ENCODE measurements at places on chromosomes 3 and 15. TPM values are rescaled to one million over a fixed set of nuclear protein-coding genes. Genes with fewer than 3 reads are reported as not detected.

DNA sequence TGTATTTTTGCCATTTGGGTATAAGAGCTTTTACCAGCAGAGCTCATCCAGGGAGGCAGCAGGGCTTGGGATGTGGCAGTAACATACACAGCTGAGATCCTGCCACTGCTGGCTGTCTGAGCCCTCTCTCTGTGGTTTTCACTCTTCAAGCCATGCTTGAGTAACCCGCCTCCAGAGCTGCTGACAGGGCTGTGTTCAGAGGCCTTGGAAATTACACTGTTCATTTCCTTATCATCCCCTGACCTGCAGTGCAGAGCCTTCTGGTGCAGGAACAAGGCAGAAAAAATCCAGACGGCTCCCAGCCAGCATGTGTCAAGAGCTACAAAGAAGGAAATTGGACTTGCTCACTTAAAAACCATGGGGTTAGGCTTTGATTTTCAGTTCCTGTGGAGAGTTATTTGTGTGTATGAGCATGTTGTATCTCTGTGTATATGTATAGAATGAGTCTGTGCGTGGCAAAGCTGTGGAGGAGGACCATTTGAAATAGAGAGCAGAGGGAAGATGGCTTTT, 47.0 kb downstream of the ZNF609 start:
- peak; percentile 76 for DNase-seq

DNA sequence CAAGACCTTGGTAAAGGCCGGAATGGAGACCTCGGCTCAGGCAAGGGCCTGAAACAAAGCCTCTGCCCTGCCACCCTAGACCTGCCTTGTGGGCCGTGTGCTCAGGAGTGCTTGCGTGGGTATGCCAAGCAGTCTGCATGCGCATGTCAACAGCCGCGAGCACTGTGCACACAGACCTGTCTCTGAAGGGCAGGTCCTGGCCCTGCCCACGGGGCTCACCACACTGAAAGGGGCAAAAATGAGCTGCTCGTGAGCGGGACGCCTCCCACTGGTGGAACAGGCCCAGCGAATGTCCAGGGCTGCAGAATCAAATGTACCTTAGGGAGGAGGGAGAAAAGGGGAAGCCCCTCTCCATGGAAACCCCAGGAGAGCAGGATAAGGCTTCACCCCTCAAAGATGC, 44.3 kb upstream of the FGD5 start:
- DNase-seq, result no peak

DNA sequence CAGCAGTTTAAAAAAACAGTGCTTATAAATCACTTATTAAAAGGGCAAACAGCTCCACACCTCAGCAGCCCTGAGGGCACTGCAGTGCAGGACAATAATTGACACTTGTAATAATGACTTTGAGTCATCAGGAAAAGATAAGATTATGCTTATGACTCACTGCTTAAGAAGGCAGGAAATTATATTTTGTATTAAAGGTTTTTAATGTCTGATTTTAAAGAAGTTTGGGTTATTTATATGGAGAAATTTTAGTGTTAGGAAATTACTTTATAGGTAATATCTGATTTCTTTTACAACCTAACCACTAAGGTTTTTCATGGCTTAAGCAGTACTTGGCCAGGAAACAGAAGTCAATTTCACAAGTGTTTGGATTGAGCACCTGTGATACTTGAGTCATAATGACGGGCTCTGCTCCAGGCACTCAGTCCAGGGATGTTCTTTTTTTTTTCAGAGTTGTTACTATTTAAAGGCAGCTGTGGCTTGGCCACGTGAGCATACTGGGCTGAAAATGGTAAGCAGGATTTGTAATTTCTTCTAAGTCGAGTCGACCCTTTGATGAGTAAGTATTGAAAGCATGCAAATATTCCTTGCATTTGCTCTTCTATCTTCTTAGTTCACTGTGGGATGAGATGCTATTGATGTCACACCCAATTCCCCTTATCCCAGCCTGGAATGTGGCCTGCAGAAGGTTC, 21.6 kb upstream of the SLC6A20 start:
- DNase-seq, result peak; percentile 36

GRCh38 chr15:22224241-22224671, 143.9 kb downstream of the OR4M2 start:
- DNase-seq, result no peak

DNA sequence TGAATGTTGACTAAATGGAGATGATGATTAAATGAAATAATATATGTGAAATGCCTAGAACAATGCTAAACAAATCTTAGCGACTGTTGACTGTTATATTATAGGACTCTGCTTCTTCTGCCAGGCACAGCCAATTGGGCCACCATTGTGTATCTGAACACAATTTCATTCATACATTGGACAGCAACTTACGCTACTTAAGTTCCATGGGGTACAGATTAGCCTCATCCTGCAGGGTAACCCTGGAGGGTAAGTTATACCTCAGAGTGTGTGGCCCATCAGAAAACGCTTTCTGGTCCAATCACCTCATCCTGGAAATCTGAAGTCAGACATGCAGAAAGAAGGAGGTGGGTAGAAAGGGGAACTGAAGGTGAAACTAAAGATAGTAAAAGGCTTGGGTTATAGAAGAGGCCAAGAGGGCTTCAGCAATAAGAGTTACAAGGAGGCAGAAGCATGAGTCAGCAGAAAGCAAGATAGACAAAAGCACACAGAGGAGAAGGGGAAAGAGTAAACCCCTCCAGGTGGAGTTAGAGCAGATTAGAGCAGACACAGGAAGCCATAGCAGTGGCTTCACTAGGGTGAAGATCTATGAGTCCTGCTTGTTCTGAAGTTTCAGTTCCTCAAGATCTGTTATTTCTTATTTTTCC, 119.3 kb upstream of the SLC24A5 start:
- no peak for DNase-seq

- no peak for DNase-seq
These were observed 32.2 kb downstream of the VEPH1 start for GRCh38 chr3:157471064-157471463.

DNA sequence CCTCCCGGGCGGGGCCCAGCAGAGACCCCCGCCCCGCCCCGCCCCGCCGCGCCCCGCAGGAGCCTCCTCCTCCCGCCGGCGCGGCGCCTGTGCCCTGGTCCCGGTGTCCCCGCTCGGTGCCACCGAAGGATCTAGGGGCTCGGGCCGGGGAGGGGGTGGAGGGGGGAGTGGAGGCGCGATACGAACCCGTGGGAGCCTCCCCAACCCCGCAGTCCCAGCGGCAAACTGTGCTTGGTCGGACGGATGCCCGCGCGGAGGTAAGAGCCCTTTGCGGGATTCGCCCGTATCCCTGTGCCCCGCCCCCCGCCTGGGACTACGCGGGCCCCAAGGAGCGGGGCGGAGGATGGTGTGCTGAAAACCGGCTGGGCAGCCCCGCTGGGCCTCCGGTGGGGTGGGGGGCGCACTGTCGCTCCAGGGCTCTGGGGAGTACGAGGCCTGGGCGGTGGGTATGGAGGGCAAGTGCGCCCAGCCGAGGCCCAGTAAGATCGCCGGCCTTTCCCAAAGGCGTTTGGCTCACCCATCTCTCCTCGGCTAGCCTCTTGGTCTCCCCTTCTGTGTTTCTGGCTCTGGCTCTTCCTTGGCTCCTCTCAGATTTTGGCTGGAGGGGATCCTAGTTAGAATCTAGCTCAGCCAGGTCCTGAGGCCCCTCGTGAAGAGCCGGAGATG, 65.6 kb upstream of the POLG start:
- DNase-seq, result no peak

- no peak for DNase-seq
These were observed 75.4 kb downstream of the CDC25A start for GRCh38 chr3:48112813-48113212.

GRCh38 chr15:74549816-74550215, 8.8 kb downstream of the ARID3B start:
- DNase-seq, result no peak

- DNase-seq, result no peak
These were observed 2.3 kb downstream of the PHLDB2 start for GRCh38 chr3:111861391-111861790.

- DNase-seq, result no peak
These were observed 4.6 kb upstream of the SIN3A start for GRCh38 chr15:75455982-75456531.

DNA sequence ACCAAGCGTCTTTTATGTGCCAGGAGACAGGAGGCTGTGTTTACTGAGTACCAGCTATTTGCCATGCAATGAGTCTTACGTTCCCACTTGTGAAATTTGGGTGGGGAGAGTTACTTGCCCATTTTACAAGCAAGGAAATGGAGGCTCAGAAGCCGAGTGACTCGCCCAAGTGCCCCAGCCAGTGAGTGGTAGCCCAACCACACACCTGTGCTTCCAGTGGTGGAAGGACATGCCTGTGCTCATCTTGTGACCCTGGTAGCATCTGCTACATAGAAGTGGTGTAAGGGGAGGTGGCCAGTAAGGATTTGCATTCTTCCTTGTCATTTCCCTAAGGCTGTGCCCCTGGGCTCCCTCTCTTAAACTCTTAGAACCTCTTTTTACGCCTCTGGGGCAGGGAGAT, 49.3 kb downstream of the FBLN2 start:
- DNase-seq, result no peak

DNA sequence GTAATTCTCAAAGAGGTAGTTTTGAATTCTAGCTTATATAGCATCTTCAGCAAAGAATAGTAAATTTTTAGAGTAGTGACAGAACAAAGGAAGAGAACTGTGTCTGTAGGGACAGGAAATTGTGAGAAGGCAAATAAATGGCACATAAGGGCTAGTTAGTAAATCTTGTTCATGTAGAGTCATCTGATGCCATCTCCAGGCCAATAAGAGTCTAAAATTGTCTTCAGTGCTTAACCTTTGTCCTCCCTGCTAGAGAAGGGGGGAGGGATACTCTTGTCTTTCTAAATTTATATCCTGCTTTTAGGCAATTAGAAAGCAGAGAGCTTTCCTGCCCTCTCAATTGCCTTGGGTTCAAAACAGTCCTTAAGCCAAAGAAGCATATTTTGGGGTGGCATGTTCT, 87.0 kb upstream of the DNAJC19 start:
- no peak for DNase-seq

GRCh38 chr3:186883686-186884058, 41.2 kb downstream of the ADIPOQ start:
- no peak for DNase-seq

GRCh38 chr15:20671675-20672074, 130.1 kb upstream of the GOLGA6L6 start:
- DNase-seq, result no peak

DNA sequence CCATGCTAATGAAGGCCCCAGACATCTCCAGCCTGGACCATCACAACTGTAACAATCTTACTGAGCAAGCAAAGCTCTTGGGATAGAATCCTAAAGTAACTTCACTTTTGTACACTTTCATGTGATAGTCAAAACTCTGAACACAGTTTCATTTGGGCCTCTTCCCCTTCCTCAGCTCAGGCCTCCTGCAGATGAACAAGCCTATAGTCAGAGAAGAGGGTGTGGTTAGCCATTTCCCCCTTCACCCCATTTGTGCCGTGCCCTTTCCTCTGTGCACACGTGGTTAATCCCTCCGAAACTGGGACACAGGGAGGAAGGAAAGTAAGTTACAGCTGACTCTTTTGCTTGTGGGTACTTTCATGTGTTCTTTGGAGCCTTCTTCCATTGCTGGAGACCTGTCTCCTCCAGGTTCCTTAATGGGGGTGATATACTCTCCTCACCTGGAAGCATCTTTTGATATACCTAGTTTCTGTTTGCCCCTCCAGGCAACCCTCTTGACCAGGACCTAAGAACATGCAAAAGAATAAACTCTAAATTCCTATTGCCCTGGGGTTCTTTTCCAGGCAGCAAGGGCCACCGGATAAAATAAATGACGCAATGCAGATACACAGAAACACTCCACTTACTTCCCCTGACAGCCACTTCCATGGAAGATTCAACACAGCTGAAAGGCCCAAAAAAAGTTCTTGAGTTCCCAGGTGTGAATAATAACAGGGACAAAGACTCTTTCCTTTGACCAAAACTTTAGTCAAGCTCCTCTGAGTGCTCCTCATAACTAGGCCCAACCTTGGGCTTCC, 29.6 kb upstream of the CSTA start:
- no peak for DNase-seq

- DNase-seq, result no peak
These were observed 23.5 kb upstream of the SQOR start for GRCh38 chr15:45611305-45611704.

GRCh38 chr3:109098079-109098644, 19.8 kb downstream of the MORC1 start:
- no peak for DNase-seq

DNA sequence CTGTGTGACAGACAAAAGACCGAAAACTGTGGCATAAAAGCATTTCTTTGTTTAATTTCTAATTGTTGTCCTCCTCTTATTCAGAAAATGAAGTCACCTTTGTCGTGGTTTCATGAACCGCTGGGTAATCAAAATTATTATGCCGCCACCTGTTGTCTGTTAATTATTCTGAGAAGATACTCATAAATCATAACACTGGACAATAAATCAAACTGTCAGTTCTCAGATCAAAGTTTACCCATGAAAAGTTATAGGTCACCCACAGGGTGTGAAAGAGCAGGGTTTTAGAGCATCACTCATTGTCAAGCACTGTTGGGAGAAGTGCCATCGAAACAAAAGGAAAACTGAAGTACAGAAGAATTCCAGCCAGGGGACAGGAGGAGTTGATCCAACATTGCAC, 474.3 kb downstream of the NR2F2 start:
- DNase-seq, result no peak

- no peak for DNase-seq
These were observed 65.6 kb downstream of the ZNF609 start for GRCh38 chr15:64525828-64526530.

GRCh38 chr15:74050127-74050526, 32.2 kb downstream of the GOLGA6A start:
- no peak for DNase-seq

GRCh38 chr3:15645740-15646501, 44.4 kb downstream of the BTD start:
- no peak for DNase-seq

- DNase-seq, result no peak
These were observed 117.7 kb downstream of the PTPRG start for GRCh38 chr3:61679026-61679425.

Gene NBEAL2
- total RNA-seq, result 11.4 TPM

Gene ESYT3
- 1.2 TPM for total RNA-seq

Gene CLSTN2
- total RNA-seq, result 4.9 TPM

Gene TIPARP
- 28.2 TPM for total RNA-seq

Gene LDHAL6B
- not detected for total RNA-seq

Gene RBP2
- total RNA-seq, result not detected

Gene OR4F15
- not detected for total RNA-seq

Gene TEX55
- total RNA-seq, result not detected

Gene ZNF385D
- 2.8 TPM for total RNA-seq

Gene SNX1
- 89.7 TPM for total RNA-seq

Gene TM4SF18
- total RNA-seq, result 11.6 TPM

Gene CMTM8
- total RNA-seq, result 3.8 TPM

Gene PYGO1
- 7.8 TPM for total RNA-seq

Gene A4GNT
- total RNA-seq, result not detected

Gene DYNC1LI1
- 53.5 TPM for total RNA-seq
